ENCODE measurements at places on chromosomes 12 and 14.

DNA sequence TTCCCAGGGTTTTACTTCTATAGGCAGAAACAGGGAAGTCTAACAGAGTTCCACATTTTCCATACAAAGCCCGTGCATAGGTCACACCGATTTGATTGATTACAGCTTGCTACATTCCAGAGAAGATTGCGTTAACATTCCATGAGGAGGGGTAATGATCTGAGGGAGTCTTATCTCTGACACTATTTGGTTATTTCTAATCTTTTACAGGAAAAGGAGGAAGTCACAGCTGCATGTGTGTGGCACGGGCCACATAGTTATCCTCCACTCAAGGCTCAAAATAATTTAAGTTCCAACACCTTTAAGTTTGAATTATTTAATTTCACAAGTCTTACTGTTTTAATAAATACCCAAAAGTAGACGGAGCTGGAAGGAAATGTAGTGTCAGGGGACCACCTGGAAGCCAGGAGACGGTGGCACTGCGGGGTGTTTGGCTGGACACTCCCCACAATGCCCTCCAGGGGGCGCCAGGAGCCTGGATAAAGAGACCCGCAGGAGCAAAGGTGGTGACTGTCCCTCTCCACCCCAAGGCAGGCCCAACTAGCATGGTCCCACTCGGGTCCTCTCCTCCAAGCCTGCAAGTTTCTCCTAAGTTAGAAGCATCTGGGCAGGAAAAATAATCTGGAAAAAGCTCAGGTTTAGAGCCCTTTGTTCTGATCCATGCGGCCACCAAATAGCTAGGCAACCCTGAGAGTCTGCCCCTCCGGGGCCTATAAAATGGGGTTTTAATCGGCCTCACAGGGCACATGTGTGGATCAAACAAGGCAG, 20.2 kb downstream of the KRT8 start:
- peak; percentile 81 for DNase-seq

- DNase-seq, result peak; percentile 66
These were observed 11.8 kb upstream of the ENDOU start for GRCh38 chr12:47736877-47737676.

DNA sequence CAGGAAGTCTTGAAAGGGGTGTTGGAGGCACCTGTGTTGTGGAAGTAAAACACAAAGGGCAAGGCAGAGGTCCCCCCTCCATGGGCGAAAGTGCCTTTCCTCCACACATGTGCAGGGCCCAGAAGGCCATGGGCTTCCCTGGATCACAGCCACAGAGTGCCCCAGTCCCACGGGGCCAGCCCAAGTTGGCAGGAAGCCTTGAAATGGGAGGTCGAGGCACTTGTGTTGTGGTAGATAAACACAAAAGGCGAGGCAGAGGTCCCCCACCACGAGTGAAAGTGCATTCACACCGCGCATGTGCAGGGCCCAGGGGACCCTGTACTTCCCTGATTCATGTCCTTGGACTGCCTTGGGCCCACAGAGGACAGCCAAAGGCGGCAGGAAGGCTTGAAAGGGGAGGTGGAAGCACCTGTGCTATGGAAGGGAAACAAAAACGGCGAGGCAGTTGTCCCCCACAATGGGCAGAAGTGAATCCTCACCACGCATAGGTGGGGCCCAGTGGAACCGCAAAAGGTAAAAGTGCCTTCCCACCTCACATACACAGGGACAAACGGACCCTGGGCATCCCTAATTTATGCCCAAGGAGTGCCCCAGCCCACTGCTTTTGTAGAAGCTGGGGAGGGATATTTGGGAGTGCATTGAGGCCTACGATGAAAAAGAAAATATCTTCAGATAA, 585.4 kb downstream of the ALG10 start:
- peak; percentile 25 for DNase-seq

GRCh38 chr14:55572578-55572977, 7.4 kb upstream of the KTN1 start:
- no peak for DNase-seq

DNA sequence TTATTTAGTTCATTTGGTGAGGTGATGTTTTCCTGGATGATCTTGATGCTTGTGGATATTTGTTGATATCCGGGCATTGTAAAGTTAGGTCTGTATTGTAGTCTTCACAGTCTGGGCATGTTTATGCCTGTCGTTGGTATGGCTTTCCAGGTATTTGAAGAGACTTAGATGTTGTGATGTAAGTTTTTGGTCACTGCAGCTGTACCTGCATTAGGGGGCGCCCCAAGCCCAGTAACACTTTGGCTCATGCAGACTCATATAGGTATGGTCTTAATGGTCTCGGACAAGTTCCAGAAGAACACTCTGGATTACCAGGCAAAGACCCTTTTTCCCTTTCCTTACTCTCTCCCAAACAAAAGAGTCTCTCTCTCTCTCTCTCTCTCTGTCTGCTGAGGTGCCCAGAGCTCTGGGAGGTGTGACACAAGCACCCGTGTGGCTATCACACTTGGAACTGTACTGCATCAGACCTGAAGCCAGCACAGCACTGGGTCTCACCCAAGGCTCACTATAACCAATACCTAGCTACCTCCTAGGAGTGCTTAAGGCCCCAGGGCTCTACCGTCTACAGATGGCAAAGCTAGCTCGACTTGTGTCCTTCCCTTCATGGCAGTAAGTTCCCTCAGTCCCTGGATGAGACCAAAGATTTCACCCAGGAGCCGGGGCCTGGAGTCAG, 425.8 kb upstream of the ATXN7L3B start:
- no peak for DNase-seq

- DNase-seq, result no peak
These were observed 53.3 kb downstream of the ACACB start for GRCh38 chr12:109169686-109170085.

GRCh38 chr12:111887926-111888745, 46.1 kb downstream of the MAPKAPK5 start:
- DNase-seq, result no peak

DNA sequence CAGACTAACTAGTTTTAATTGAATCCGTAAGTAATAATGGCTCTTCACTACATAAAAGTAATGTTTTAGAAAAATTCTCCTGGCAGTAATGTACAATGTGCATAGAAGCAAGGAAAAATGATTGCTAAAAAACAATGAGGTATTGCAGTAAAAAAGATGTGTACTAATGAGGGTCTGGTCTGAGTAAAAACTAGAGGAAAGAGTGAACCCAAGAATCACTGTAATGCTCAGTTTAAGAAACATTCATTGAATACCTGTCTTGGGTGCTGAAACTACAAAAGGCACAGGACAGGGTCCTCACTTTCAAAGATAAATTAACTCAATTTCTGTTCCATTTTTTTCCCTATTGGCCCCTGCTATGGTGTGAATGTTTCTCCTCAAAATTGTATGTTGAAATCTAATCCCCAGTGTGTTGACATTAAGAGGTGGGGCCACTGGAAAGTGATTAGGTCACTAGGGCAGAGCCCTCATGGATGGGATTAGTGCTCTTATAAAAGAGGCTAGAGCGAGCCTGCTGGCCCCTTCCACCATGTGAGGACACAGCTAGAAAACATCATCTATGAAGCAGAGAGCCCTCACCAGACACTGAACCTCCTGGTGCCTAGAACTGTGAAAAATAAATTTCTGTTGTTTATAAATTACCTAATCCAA, 51.6 kb downstream of the RPS6KA5 start:
- DNase-seq, result no peak

- DNase-seq, result no peak
These were observed 34.3 kb downstream of the FGD6 start for GRCh38 chr12:95182868-95183415.

- no peak for DNase-seq
These were observed 129.3 kb upstream of the SSTR1 start for GRCh38 chr14:38078393-38078792.

- DNase-seq, result no peak
These were observed 38.0 kb downstream of the DPF3 start for GRCh38 chr14:72855913-72856312.

GRCh38 chr12:26493656-26494055, 298.3 kb downstream of the SSPN start:
- DNase-seq, result no peak

- DNase-seq, result no peak
These were observed 326.5 kb upstream of the TBX3 start for GRCh38 chr12:115010324-115010995.

DNA sequence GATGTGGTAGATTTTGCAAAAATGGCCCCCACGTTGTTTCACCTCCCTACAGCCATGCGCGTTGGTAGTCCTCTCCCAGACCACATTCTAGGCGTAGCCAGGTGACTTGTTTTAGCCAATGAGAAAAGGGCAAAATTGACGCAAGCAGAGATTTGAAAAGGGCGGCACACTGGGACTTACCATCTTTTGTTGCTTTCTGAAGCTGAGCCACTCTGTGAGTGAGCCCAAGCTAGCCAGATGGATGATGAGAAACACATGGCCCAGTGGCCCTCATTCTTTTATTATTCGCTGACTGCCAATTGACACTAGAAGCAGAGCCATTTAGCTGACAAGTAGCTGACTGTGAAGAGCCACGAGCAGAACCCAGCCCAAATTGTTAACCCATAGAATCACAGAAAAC, 142.0 kb upstream of the GZMB start:
- no peak for DNase-seq

DNA sequence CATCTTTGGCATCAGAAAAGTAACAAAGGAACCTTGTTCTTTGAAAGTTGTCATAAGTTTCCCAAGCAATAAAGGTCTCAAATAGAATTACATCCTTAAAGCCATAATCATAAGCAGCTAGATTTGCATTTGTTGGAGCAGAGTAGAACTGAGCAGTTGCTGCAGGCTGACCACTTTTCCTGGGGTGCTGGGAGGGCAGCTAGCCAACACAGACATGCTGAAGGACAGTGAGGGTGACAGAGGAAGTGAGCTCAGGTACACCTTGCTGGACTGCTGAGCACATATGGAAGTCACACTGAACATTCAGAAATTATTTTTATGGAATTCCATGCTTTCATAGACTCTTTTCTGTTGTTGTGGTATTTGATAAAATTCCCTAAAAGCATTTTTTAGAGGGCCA, 66.2 kb downstream of the MARK3 start:
- DNase-seq, result no peak

GRCh38 chr12:77725611-77726010, 105.1 kb upstream of the NAV3 start:
- DNase-seq, result no peak

DNA sequence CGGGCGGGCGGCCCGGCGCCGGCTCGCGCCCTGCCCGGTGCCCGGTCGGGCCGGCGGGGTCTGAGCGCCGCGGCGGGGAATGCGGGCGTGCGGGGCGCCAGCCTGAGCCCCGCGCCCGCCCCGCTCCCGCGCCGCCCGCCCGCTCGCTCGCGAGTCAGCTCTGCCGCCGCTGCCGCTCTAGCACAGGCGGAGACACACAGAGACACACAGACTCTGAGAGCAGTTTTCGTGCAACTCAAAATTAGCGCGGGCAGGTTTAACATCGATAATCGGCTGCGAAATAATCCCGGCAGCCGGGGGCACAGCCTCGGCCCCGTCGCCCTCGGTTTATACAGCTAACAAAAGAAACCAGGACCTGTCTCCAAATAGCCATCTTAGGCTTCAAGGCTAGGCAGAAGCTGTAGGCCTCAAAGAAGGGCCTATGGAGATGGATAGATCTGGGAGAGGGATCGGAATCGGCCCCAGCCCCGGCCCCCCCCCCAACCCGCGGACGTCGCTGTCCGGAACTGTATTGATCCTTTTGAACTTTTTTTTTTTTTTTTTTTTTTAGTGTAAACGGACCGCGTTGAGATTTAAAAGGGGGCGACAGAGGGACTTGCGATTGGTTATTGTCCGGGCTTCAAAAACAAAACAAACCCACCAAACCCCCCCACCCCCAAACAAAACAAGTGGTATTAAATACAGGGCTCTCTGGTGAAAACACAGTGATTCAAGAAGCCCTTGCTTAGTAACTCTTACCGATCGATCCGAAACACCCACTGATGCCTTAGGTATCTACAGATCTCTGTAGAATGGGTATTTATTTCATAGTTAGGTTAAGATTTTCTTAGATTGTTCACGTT, 1.1 kb downstream of the ARID2 start:
- peak; percentile 56 for DNase-seq

- no peak for DNase-seq
These were observed 609.9 kb upstream of the TMEM132C start for GRCh38 chr12:127657036-127657435.

GRCh38 chr14:58313699-58314098, 15.3 kb downstream of the ARID4A start:
- DNase-seq, result no peak

DNA sequence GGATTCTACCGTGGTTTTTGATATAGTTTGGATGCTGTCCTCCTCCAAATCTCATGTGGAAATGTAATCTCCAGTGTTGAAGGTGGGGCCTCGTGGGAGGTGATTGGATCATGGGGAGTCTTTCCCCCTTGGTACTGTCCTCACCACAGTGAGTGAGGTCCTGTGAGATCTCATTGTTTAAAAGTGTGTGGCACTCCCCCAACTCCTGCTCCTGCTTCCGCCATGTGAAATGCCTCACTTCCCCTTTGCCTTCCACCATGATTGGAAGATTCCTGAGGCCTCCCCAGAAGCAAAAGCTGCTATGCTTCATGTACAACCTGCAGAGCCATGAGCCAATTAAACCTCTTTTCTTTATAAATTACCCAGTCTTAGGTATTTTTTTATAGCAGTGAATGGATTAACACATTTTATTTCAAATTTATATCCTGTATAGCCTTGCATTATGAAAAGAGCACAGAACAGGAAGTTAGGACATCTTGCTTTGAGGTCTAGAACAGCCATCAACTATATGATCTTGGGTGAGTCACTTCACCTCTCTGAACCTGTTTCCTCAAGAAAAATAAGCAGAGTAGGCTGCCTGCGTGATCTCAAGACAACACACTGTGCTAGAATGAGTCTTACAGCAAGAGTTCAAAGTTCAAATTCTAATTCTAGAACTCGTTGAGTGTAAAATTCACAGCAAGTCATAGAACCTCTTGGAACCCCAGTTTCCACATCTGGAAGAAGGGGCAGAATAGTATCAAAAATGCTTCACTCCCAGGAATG, 160.9 kb upstream of the EEA1 start:
- no peak for DNase-seq

- no peak for DNase-seq
These were observed 30.5 kb downstream of the PPP2R5C start for GRCh38 chr14:101791919-101792572.

- no peak for DNase-seq
These were observed 42.2 kb upstream of the ATP23 start for GRCh38 chr12:57899010-57899662.

GRCh38 chr12:120234643-120235368, 30.7 kb downstream of the PXN start:
- DNase-seq, result peak; percentile 67

- DNase-seq, result no peak
These were observed 2.6 kb upstream of the FBRSL1 start for GRCh38 chr12:132487311-132487741.

- no peak for DNase-seq
These were observed 43.5 kb downstream of the CCDC177 start for GRCh38 chr14:69531135-69531534.

- DNase-seq, result no peak
These were observed 267.3 kb upstream of the PDE3A start for GRCh38 chr12:20101046-20101445.

- no peak for DNase-seq
These were observed 1.5 kb upstream of the KRT5 start for GRCh38 chr12:52521568-52522266.

GRCh38 chr12:102638777-102639176, 158.4 kb upstream of the IGF1 start:
- no peak for DNase-seq
